PC-9 (cell line): ENCODE measurements at places on chromosomes 11 and 22. TPM values are rescaled to one million over a fixed set of nuclear protein-coding genes. Genes with fewer than 3 reads are reported as not detected.

UBXN1 gene
- total RNA-seq = 143 and 150 TPM in 2 replicates

LGR4 gene
- total RNA-seq = 33.4 and 37.4 TPM in 2 replicates

MCAM gene
- 38.8 and 54.5 TPM in 2 replicates for total RNA-seq

SAA2 gene
- 1.2 TPM in 1 of 2 replicates, not detected in the other for total RNA-seq

CELSR1 gene
- total RNA-seq = 37.6 and 55.4 TPM in 2 replicates
